ENCODE measurements at places on chromosomes 11 and 22.

DNA sequence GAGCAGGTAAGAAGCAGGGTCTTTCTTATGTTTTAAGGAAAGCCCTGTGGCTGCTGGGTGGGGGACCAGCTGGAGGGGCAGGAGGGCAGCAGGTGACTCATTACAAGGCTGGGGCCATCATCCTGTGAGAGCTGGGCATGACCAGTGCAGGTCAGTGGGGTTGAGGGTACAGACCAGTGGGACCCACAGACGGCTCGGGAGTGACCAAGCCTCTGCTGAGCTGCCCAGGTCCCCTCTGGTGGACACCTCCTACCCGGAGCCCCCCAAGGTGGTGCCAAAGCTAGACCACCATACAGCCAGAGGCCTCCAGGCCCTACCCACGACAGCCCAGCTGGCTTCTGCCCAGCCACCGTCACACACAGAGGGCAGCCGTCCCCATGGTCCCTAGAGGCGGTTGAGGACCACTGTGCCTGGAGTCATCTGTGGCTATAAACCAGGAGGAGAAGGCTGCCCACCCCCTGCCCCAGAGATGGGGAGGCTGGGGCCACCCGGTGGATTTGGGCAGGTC, 670 bp downstream of the MYEOV start:
- DNase-seq: no peak

DNA sequence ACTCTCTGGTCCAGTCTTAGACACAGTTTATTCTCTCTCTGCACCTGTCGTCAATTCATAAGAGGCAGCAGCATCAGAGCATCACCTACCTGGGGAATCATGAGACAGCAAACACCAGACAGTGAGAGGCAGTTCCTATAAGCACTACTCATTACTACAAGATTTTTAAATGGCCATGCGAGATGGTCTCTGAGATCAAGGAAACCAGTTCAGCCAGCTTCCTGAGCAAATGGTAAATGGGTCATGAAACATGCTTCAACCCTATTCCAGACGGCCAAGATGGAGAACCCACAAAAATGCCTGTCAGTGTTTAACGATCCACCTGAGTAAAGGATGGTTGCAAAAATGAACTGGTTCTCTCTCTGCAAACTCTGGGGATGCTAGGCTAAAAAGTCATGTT, 52.9 kb downstream of the SYTL2 start:
- no peak for DNase-seq

DNA sequence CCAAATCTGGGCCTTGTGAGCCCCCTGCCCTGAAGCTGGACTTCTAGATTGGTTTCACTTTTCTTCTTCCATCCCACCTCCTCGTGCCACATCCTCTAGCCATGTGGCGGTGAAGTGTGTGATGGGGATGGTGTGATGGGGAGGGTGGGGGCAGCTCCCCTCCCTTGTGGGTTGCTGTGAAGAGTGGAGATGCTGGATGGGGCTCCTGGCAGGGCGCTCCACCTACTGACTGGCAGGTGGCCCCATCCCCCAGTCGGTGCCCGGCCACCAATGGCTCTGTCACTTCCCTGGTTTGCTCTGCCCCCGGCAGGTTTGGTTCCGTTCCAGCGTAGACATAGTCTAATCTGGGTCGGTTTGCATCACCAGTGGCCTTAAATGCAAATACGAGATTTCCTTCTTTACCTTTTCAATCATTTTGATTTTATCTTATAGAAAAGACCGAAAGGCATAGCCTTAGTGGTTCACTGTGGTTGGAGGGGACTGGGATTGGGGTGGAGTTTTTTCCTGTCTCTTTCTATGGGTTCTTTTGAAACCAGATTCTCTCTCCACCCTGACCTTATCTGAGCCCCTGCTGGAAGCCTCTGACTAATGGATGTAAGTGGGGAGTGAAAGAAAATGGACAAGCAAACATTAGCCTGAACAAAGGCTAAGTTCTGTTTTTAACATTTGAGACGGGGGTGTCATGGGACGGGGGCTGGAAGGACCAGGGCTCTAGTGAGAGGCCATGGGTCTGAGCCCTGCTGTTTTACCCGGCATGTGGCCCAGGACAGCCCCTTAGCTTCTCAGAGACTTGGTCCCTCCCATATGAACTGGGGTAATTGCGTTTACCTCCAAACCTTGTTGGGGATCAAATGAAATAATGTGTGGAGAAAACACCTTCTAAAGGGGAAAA, 149.3 kb downstream of the CACNA1I start:
- no peak for DNase-seq

DNA sequence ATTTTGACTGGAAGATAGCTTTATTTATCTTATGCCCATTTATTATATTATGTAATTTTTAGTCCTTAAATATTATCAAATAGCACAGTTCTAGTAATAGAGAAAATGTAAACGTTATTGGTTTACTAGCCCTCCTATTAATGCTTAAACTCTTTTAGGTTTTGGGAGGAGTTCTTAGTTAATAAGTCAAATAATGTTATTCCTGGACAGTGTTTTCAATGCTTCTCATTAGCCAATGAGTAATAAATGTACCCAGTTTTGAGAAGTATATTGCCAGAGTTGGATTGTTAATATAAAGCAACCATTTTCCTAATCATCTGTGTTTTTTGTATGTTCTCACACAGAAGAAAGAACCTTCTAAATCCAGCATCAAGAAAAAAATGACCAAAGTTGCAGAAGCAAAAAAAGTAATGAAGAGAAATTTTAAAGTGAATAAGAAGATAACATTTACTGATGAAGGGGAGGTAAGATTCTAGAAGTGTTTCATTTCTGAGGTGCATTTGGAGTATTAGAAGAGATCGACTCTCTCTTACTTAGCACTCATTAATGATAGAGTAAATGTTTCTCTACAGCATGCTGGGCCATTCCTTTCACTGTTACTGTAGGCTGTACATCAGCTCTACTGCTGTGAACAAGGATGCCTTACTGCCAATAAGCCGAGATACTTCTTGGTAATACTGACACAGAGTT, 173.4 kb downstream of the DDX10 start:
- DNase-seq: no peak

GRCh38 chr11:61375761-61376108, 13.6 kb downstream of the TMEM138 start:
- DNase-seq: no peak

DNA sequence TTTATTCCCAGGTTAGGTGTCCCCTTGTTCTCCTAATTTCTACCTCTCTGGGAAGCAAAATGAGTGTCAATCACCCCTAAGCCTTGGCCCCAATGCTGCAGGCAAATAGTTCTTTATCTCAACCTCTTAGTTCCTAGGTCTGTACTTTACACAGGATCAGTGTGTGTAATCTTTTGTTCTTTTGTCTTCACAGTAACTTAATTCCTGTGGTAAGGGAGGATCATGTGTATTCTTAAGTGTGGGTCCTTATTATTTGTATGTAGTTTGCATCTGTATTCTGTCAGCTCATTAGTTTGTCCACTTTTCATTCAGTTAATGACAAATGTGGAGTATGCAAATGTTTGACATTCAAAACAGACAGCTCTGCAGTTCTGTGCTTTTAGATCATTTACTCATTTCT, 166.7 kb downstream of the FAT3 start:
- DNase-seq: no peak
